Stimulated activated CD8-positive, alpha-beta memory T cell treated with anti-CD3 and anti-CD28 coated beads, Interleukin-7, amount 100 ng/mL, for 1 hour (primary cell): ENCODE measurements at places on chromosomes 3 and 15.

DNA sequence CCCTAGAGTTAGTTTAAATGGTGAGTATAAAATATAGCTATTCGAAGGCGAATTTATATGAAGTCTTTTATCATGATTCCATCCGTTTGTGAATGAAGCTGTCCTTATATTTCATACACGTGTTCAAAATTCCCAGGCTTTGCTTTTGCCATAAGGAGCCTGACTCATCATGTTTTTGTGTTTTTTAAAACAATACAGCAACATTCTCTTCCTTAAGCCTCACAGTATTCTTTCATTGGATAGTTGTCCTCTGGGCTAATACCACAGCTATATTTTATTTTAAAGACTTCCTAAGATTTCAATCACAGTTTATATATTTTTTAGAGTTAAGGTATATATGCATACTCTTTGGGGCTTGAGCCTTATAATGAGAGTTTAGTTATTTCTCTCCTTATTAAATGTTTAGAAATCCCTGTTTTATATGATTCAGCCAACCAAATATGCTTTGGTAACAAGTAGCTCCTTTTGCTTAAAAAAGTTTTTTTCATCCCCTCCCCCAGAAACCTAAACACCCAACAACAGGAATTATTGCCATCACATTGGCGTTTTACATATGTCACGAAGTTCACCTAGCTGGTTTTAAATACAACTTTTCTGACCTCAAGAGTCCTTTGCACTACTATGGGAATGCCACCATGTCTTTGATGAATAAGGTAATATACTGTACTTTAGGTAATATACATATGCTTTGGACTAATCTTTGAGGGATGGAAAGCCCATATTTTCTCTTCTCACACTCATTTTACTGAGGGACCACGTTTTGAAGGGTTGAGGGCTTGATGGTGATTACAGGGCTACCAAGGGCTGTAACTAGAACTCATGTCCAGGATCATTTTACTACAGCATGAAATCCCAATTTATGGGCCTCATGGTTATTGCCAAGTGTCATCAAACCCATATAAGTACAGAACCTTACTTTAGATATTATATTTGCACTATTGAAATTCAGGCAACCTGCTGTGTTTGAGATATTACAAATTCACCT, 28.5 kb downstream of the ST3GAL6 start:
- DNase-seq, result no peak

- no peak for DNase-seq
These were observed 6.1 kb downstream of the SECISBP2L start for GRCh38 chr15:49040151-49040550.

DNA sequence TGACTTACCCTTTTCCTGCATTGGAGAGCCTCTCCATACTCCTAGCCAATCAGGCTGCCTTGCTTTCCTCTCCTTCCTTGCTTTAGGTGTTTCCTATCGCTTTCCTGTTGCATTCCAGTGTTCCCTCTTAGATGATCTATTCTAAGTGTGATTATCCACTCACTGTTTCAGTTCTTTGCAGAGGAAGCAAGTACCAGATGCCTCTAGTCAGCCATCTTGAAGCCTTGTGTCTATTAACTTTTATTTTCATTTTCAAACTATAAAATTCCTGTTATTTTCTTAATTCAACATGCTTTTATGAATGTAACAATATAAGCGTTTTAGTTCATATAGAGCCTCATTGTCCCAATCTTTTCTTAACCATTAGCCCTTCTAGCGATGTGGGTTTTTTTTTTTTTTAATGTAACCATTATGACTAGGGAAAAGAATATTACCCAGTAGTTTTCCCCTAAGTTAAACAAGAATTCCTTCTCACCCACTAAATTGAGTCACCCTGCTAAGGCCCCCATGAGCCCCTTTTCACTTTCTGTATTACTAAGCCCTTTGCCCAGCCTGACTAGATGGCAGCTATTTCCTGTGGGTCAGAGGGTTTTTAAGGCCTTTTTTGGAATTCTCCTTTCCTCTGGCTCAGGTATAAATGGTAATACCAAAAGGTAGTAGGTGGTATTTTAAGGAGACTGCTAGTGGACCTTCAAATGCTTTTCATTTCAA, 229.4 kb upstream of the CTNNB1 start:
- DNase-seq, result no peak

DNA sequence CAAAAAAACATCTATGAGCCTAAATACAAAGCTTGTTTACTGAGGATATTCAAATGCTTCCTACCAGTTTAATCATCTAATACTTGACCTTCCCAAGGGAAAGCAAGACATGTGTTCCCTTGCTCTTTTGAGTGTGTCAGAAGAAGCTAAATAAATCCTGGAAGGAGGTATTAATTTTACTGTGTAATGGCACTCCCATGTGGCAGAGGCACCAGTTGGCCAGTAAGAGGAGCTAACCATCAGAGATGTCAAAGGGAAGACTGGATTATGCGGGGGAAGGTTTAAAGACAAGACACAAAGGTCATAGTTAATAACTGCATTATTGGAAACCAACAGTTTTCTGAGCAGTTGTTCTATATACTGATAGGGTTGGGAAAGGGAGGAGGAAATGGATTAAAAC, 125.1 kb downstream of the SUCLG2 start:
- DNase-seq, result no peak

GRCh38 chr15:99963096-99963825, 230.0 kb upstream of the LYSMD4 start:
- no peak for DNase-seq

GRCh38 chr3:99172736-99173657, 271.5 kb upstream of the DCBLD2 start:
- no peak for DNase-seq

DNA sequence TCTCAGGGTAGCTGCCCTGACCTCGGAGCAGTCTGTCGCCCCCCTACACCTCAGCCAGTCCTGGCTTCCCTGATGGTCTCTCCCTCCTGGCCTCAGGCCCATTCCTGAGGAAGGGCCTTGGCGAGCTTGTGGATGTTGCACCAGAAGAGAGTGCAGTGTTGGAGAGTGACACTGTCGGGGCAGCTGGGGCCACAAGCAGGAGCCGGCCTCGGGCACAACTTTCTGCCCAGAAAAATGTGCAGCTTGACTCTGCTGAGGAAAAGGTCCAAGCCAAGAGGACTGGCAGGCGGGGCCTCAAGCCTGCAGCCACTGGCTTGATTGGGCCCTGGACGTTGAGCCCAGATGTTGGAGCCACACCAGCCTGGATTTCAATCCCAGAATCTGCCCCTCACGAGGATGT, 12.8 kb downstream of the HEMK1 start:
- no peak for DNase-seq

DNA sequence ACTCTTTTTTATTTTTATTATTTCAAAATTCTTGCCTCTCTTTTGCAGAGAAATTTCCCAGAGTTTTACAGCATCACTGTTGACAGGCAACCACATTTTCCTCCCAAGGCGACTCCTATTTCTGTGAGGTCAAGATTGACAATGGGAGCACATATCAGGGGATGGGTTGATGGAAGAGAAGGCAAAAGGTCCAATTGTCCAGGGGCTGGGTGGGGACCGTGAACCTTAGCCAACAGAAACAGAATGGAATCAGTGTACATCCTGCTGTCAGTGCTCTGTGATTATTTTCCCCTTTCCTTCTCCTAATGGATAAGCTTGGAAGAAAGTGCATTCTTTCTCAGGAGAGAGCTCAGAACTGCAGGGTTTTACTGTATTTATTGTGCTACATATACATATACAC, 42.4 kb downstream of the CNTN6 start:
- DNase-seq, result no peak

GRCh38 chr3:157115069-157116006, 44.6 kb downstream of the CCNL1 start:
- no peak for DNase-seq

DNA sequence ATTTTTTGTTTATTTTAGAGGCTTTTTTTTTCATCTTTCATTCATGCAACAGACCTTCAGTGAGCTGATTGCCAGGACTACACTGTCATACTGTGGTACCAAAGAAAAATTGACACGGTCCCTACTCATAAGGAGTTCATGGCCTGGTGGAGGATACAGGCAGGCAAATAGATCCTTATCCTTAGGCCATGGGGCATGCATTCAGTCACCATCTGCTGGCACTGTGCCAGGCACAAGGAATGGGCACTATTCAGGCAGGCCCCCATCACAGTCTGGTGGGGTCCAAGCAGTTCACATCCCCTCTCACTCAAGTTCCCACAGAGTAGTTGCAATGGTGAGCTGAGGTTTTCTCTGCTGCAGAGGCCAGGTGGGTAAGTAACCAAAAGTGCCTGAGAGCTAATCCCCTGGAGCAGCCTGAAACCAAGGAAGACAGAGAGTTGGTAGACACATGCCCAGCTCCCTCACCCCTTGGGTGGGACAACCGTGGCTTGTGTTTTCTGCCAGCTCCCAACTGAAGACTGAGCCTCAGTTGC, 17.3 kb downstream of the CISH start:
- no peak for DNase-seq

- DNase-seq, result no peak
These were observed 8.8 kb downstream of the FILIP1L start for GRCh38 chr3:100105501-100105900.

DNA sequence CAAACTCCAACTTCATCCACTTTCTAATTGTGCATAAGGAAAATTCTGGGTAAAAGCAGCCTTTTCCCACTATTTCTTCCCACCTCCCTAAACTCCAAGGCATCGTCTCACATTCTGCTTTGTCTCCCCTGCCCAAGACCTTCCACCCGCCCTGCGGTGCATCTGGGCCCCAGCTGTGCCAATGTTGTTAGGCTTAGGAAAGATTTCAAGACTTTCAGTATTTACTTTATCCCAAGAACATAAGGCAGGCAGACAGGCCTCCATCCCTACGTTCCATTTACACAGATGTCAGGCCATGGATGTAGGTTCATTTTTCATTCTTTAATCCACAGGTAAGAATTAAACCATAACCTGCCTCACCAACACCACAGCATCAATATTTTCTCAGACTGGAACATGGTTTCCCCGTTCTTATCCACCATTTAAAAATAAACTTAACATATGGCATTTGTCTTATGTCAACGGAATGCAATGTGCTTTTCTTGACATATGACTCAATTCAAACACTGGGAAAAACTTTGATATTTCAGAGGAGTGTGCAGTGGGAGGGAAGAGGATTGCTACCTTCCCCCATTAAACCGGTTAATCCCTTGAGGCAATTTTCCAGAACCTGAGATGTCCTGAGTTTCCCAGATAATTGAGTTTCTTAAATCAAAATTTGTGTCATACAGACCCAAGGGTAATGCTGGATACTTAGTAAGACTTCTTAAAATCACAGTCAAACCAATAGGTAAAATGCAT, 238.0 kb upstream of the LRIG1 start:
- DNase-seq, result no peak

GRCh38 chr3:188955919-188956318, 215.9 kb upstream of the TPRG1 start:
- DNase-seq, result no peak

GRCh38 chr15:101496198-101496986, 6.9 kb upstream of the PCSK6 start:
- no peak for DNase-seq

DNA sequence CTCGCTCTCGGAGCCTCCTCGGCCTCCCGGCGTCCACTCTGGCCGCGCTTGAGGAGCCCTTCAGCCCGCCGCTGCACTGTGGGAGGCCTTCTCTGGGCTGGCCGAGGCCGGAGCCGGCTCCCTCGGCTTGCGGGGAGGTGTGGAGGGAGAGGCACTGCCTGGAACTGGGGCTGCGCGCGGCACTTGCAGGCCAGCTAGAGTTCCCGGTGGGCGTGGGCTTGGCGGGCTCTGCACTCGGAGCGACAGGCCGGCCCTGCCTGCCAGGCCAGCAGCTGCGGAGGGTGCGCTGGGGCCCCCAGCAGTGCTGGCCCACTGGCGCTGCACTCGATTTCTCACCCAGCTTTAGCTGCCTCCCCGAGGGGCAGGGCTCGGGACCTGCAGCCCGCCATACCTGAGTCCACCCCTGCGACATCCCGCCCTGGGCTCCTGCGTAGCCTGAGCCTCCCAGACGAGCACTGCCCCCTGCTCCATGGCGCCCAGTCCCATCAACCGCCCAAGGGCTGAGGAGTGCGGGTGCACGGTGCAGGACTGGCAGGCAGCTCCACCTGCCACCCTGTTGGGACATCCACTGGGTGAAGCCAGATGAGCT, 765.0 kb downstream of the IGSF11 start:
- no peak for DNase-seq

GRCh38 chr3:77686560-77686959, 646.7 kb downstream of the ROBO2 start:
- DNase-seq, result no peak

GRCh38 chr3:70916375-70917055, 604.1 kb upstream of the MDFIC2 start:
- DNase-seq, result no peak

GRCh38 chr3:124593442-124593829, 136.8 kb upstream of the UMPS start:
- DNase-seq, result no peak

GRCh38 chr15:73142802-73143762, 90.8 kb downstream of the NEO1 start:
- DNase-seq, result no peak
